Muscle of leg (tissue), 16 donors: ENCODE measurements at places on chromosomes 3 and 15. TPM values are rescaled to one million over a fixed set of nuclear protein-coding genes. Genes with fewer than 3 reads are reported as not detected.

The FAH gene
- 12.3 TPM for total RNA-seq

The RAD51 gene
- 3.6 TPM for total RNA-seq

The CCDC54 gene
- not detected for total RNA-seq

The CFAP20DC gene
- total RNA-seq = 1.5 TPM

The DNAH12 gene
- total RNA-seq = 0.58 TPM
